ENCODE measurements at places on chromosomes 12 and 14.
A peak's percentile ranks its signal among the peaks of the same experiment; 100 is the strongest.

DNA sequence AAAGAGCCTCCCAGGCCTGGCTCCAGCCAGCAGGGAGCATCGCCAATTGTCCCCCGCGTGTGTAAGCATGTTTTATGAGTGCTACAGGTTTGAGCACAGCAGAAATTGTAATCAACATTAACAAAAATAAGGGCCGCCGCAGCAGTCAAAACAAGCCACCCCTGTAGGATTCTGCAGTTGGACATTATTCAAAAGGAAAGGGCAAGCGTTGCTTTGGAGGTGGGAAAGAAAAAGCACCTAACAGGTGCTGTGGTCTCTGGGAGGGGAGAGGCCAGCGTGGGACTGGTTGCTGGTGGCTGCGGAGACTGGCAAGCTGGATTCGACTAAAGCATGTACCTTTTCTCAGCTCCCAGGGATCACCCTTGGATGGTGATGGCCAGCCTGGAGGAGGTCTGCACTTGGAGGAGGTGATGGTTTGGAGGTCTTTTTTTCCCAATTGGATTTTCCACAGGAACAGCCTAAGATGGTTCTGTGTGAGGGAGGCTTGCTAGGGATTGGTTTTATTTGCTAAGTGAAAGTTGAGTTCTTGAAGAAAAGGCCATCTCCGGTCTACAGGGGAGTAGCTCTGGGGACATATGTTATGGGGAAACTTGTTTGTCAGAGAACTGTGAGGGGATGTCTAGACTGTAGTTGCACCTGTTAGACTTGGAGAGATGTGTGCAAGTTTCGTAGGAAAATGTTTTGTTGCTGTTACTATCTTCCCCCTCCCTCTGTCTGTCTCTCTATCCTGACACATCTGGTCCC lies 2.0 kb downstream of the DYRK2 start:
- peak; percentile 16 for DNase-seq

- no peak for DNase-seq
These were observed at the start of gene BATF for GRCh38 chr14:75522224-75522982. BATF (plus strand) TSS chr14:75522469; CDS start chr14:75522683, 214 bp downstream.

GRCh38 chr12:45988264-45988663 lies 2.1 kb downstream of the SCAF11 start:
- DNase-seq: peak; percentile 71

- DNase-seq: no peak
These were observed 66.1 kb downstream of the ARMH4 start for GRCh38 chr14:58085877-58086276.

- no peak for DNase-seq
These were observed 187.0 kb upstream of the RASSF8 start for GRCh38 chr12:25771476-25771875.

DNA sequence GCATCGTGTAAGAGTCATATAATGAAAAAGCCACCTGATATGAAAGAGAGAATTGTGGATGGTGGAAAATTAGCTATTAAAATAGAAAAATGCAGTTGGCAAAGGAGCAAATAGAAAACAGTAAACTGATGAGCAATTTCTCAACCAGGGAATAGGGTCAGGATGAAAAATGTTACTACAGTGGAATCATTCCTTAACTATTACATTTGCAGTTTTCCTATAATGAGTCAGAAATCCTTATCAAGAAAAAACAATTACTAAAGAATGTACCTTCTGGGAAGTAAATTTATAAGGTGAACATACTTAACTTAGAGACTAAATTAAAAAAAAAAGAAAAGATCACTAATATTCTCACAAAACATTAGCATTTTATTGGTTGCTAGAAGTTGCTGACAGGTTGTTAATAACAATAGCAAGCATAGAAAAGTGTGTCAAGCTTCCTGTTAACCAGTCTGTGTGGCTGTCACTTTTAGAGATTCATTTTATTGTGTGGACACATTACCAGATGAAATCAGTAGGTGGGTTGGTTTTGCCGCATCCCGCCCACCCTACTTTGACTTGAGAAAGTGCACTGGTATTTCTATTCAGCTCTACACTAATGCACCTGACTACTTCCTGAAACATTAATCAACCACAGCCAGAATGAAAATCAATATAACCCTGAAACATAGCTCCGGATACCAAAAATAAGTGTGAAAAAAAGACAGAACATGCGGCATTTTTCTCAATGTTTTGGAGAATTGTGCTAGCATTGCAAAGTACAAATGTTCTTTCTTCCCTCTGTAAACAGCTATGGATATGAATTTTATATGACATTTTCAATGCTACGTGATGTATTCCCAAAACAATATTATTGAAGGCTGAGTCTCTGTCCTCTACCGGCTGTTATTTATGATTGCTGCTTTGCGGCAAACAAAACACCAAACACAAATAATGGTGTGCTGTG lies 576.7 kb downstream of the SLC16A7 start:
- peak; percentile 51 for DNase-seq

GRCh38 chr14:77469067-77469505 lies 11.2 kb downstream of the AHSA1 start:
- no peak for DNase-seq

GRCh38 chr12:49888461-49889151 lies 15.1 kb downstream of the FAIM2 start:
- no peak for DNase-seq

GRCh38 chr12:23446746-23447145 lies 502.7 kb downstream of the SOX5 start:
- no peak for DNase-seq

DNA sequence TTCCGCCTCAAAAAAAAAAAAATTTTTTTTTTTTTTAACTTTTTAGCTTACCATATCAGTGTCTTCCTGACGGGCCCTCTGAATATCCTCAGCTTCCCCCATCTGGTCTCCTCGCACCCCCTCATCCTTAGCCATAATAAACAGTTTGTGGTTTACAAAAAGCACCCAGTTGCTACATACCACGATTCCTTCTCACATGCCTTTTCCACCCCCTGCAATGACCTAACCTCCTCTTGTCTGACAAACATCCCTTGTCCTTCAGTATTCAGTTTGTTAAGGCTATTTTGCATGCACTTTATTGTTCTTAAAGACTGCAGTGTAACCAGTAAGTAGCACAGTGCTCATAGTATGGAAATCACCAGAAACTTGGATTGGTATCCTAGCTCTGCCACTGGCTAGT lies 88.5 kb downstream of the PPM1H start:
- peak; percentile 93 for DNase-seq

GRCh38 chr14:95841668-95842067 lies 35.0 kb upstream of the TUNAR start:
- DNase-seq: no peak

DNA sequence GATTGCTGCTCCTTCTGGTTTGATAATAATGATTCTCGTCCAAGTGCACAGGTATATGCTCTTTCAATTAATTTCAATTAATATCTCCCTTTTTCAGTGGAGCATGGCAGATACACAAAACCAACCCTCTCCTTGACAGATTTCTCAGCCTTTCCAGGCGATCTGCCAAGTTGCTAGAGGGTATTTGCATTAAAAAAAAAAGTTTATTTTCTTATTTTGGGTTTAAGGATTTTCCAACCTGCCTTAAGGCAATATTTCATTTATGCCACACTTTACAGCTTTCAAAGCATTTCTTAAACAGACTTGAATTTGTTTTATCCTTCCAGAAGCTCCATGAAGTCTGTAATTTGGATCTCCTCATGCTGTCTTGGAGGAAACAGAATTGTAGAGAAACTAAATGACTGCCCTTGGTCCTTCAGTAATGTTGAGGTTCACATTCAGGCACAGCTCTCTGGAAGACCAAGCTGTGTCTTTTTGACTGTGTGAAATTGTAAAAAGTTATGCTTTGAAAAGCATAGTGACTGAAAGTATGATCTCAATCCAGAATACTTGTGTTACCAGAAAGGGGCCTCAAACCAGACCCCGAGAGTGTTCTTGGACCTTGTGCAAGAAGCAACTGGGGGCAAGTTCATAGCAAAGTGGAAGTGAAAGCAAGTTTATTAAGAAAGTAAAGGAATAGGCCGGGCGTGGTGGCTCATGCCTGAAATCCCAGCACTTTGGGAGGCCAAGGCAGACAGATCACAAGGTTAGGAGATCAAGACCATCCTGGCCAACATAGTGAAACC lies 2.3 kb downstream of the DGLUCY start:
- DNase-seq: peak; percentile 30

DNA sequence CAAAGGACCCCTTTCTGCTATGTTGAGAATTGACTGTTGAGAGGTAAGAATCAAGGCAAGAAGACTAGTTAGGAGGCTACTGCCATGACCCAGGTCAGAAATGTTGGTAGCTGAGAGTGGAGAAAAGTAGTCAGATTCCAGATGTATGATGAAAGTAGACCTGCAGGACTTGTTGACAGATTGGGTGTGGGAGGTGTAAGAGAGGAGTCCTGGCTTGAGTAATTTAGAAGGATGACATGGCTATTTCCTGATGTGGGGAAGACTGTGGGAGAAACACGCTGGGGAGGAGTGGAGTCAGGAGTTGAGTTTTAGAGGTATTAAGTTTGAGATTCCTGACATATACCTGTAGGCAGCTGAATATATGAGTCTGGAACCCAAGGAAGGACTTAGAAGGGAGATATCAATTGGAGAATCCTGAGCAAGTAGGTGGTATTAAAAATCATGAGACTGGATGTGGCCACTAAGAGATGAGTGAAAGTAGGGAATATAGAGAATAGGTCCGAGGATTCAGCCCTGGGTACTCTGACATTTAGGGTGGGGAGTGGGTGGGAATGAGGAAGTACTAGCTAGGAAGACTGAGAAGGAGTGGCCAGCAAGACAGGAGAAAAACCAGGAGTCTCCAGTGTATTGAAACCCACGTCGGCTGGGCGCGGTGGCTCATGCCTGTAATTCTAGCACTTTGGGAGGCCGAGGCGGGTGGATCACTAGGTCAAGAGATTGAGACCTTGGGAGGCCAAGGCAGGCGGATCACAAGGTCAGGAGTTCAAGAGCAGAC lies 12.6 kb upstream of the DDX47 start:
- DNase-seq: peak; percentile 68

GRCh38 chr14:96511667-96512066 lies 9.5 kb downstream of the PAPOLA start:
- no peak for DNase-seq

- no peak for DNase-seq
These were observed 27.8 kb upstream of the BMAL2 start for GRCh38 chr12:27304856-27305255.

GRCh38 chr14:76653875-76654572 lies 107.2 kb upstream of the VASH1 start:
- DNase-seq: no peak
